ENCODE measurements at places on chromosomes 1 and 21.
A peak's percentile ranks its signal among the peaks of the same experiment; 100 is the strongest.

DNA sequence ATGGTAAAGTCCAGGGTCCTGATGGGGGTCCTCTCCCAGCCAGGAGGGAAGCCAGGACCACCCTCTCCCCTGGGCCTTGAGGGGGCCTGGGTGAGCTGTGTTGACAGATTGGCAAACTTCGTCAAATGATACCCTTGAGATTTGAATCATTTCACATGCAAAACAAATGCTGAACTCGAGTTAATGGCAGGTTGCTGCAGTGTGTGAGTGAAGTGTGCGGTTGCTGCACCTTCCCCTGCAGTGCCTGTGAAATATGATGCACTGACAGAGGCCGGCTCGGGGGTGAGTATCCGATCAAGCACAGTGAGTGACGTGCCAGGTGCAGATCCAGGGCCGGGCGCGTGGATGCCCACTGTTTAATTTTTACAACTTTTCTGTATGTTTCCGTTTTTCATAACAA is 5.7 kb upstream of the KRTAP12-1 start:
- DNase-seq = no peak

GRCh38 chr1:160261556-160261892 is 825 bp downstream of the DCAF8 start:
- DNase-seq = peak; percentile 72

DNA sequence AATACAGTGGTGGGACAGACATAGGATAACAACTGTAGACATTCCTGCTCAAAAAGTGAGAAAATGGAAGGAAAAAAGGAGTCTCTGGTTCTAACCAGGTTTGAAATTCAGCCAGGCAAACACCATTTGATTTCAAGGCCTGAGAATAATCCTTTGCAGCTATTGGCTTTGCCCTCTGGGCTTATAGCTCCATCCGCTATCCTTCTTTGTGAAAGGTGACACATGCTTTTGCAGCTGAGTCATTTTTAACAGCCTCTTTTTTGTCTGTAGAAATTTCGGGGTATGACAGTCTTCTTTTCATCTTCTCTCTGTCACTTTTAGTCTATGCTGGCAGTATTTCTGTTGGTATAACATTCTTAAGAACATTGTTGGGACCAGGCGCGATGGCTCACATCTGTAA is 16.2 kb downstream of the SDHC start:
- DNase-seq = no peak

DNA sequence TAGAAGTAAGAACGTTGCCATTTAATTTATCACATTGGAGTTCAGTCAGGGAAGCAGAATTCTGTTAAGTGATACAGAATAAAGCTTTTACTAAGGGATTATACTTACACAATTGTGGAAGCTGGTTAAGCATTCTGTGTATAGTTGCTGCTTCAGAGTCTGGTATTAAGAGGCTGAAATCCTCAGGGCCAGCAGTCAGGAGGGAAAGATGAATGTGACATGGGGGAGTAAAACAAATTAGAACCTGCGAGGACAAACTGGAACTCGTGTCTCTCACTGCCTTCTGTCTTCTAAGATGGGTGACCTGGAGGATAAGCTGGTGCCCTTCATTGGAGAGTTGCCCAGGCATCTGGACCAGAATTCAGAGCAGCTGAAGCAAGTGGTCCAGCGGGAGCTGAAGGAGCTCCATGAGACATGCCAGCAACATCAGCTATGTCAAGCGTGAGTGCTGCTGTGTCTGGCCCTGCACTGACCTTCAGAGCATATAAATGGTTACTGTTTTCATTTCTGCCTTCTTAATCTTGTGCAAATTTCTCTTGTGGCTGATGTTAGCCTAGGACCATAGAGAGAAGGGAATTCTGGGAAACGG is 23.0 kb downstream of the MARK1 start:
- DNase-seq = no peak

DNA sequence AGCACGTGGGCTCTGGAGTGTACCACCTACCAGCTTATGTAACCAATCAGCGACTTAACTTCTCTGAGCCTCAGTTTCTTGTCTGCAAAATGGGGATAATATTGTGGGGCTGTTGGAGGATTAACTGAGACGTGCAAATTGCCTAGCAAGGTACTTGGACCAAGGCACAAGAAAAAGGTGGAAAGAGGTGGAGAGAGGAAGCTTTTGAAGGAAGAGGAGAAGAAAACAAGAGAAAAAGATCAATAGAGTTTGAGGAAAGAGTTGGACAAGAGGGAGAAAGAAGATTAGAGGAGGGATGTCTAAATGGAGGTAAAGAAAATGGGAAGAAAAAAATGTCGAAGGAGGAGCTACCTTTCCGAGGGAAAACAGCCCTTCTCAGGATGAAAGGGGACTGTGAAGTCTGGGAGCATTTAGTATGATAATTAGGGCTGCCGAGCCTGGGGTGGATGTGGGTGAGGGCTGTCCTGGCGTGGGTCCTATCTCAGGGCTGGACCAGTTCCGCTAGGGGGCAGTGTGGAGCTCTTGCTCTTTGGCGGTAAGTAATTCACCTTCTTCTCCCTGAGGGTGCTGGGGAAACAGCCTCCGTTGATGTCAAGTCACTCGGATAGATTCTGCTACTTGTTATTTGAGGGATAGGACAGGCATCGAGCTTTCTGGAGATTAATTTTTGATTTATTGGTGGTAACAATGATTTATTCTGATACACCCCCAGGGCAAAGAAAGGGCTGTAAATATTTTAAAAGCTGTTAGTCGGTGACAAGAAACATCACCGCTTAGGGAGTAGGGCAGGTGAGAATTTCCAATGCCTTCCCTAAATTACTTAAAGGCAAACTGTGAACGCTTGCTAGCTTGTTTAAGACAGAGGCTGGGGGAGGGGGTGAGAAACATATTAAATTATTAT is 79.0 kb upstream of the NFASC start:
- peak; percentile 33 for DNase-seq

GRCh38 chr1:213719462-213719861 is 268.3 kb upstream of the PROX1 start:
- DNase-seq = no peak

GRCh38 chr1:200374569-200375295 is 35.1 kb downstream of the ZNF281 start:
- DNase-seq = no peak

- no peak for DNase-seq
These were observed 95.0 kb upstream of the MROH9 start for GRCh38 chr1:170840371-170840770.

Measured in HFF-Myc (cell line).